ENCODE measurements at places on chromosomes 4 and X.

GRCh38 chrX:110132450-110133114, 129.7 kb downstream of the TMEM164 start:
- DNase-seq = no peak

DNA sequence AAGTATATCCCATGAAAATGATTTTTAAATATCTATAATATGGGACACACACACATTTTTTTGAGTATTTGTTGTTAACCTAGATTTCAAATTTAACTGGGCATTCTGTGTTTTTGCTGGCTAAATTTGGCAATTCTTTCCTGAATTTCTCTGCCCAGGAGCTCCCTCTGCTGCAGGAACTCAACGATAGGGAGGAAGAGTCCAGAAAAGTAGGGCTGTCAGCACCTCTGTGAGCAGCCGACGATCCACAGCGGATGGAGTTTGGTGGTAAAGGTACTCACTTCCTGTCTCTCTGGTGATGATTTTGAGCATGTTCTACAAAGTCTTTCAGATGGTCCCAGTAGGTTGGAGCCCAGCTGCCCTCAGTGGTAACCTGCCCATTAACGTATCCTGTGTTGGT, 23.1 kb upstream of the TMEM184C start:
- DNase-seq = no peak

GRCh38 chr4:135966936-135967335, 1565.4 kb downstream of the PCDH18 start:
- no peak for DNase-seq

DNA sequence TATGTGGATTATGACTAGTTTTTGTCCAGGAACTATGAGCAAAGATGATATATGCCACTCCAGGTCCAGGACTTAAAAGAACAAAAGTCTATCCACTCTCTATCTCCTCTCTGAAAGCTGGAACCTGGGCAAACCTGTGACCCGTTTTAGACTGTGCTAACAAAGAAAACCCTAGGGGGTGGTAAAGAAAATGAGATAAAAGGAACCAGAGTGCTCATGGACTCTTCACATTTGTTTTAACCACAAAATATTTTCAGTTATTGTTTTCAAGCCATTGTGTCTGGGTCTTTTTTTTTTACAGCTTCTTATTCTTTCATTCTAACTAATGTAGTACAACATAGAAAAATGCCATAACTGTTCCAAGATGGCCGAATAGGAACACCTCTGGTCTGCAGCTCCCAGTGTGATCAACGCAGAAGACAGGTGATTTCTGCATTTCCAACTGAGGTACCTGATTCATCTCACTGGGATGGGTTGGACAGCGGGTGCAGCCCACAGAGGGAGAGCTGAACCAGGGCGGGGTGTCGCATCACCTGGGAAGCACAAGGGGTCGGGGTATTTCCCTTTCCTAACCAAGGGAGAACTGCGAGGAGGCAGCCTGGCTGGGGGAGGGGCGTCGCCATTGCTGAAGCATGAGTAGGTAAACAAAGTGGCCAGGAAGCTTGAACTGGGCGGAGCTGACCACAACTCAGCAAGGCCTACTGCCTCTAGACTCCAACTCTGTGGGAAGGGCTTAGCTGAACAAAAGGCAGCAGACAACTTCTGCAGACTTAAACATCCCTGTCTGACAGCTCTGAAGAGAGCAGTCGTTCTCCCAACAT, 45.1 kb downstream of the CHM start:
- DNase-seq = peak; percentile 16

DNA sequence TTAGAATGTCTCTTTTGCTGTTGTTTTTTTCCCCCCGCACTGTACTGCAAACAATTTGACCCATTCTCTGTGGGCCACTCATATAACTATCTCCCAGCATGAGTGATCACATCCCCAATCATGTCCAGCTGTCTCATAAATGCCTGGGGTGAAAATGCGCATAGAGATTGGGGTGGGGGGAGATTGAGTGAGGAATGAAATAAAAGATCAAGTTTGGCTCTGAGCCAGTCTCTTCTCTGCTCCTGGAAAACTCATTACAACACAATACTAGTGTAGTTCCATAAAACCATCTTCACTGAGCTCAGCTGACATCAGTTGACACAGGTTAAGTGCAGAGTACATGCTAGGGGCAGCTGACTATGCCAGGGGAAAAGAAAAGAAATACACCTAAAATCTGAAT, 96.9 kb downstream of the EGF start:
- no peak for DNase-seq

GRCh38 chr4:2241410-2242353, at the start of the genes HAUS3 and POLN:
TSS of gene HAUS3 (minus strand) at chr4:2242121. CDS start at chr4:2240946, 1,175 bp downstream.
TSS of gene POLN (minus strand) at chr4:2242121. CDS start at chr4:2229231, 12,890 bp downstream.
- peak; percentile 97 for DNase-seq

GRCh38 chrX:126670258-126670657, 117.6 kb upstream of the DCAF12L1 start:
- DNase-seq = no peak

DNA sequence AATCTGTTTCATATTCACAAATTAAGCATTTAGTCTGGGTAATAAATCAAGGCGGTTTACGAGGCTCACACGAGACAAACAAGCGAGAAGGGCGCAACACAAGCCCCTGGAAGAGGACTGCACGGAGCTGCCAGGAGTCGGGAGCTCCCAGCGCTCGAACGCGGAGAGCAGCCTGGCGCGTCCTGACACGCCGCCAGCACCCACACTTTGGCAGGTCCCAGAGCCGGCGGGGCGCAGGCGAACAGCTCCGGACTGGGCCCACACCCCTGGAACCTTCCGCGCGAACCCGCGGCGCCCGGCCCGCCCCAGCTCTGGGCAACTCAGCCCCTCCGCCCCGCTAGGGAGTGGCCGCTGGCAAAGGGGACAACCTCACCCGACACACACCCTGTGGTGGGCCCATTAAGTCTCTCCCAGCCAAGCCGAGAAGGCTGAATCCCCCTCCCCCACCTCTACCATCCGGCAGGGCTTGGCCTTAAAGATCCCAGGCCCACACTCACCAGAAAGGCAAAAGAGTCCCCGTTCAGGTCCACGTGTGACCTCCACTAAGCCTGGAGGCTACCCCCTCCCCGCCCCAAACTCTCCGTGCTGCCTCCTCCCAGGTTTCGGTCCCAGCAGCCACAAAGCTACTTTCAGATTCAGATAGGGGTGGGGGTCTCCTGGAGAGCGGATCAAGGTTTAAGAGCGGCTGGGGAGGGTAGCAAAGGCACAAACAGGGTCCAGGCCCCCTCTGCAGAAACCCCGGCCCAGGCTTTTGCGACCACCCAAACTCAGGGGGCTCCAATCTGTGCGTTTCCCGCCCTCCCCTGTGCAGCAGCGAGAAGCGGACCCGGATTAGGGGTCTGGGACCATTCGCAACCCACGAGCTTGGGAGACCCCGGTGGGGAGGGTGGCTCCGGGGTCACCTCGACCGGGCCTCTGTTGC, 47.5 kb upstream of the BCOR start:
- DNase-seq = peak; percentile 41

DNA sequence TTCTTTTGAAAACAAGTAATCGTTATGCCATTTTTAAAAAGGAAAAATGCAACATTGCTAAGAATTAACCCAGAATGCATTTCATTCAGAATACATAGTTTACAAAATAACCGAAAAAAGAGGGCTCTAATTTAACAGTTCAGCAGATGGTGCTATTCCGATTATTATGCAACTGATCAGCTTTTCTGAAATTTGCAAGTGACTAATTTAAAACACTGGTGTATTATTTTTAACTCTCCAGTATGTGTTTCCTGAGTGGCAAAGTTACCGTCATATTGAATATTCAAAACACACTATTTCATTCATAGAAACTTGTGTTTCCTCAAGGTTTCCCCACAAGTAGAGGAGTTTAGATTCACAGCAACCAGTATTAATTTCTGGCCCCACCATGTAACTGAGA, 21.1 kb downstream of the ZBTB49 start:
- DNase-seq = no peak

DNA sequence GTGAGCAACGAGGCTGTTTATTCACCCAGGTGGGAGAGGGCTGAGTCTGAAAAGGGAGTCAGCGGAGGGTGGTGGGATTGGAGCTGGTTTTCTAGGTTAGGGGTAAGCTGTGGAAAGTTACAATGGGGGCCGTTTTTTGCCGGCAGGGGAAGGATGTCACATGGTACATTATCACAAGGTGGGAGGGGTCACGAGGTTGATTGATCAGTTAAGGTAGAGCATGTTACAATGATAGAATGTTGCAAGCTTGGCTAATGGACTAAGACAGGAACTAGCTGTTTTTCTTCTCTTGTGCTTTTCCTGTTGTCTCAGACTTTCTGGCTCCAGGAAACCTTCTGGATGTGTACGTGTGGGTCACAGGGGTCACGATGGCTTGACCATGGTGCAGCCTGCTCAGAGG, 536.3 kb upstream of the HTR2C start:
- DNase-seq = no peak

DNA sequence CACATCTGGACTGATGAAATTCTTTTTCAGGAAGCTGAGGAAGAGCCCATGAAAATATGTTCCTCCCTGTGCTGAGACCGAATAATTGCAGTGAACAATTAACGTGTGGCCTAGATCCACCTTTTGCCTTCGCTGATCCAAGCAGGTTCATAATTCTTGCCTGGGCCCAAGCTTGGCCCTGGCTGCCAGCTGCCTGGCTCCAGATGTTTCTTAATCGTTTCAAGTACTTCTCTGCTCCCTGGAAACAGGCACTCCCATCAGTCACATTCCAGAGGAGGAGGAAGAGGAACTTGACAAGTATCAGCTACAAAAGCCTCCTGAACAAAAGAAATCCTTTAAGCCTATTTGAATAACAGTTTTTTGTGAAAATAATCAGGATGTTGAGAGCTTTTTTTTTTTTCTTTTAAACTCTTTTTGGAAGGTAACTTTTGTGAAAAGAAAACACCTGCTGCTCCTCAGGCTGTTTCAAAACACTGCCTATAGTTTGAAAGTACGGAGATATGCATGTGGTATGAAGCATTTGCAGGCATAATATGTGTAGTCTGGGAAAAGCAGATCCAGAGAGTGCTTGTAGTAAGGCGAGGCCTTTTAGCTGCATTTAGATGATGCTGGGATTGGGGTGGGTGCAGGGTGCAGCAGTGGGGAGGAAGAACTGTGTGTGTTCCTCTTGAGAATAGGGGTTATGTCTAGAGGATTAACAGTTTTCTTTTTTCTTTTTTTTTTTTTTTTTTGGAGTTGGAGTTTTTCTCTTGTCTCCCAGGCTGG, 154.4 kb downstream of the PTTG2 start:
- DNase-seq = no peak
